ENCODE measurements at places on chromosomes 13 and 19. TPM values are rescaled to one million over a fixed set of nuclear protein-coding genes. Genes with fewer than 3 reads are reported as not detected.
A peak's percentile ranks its signal among the peaks of the same experiment; 100 is the strongest.

DNA sequence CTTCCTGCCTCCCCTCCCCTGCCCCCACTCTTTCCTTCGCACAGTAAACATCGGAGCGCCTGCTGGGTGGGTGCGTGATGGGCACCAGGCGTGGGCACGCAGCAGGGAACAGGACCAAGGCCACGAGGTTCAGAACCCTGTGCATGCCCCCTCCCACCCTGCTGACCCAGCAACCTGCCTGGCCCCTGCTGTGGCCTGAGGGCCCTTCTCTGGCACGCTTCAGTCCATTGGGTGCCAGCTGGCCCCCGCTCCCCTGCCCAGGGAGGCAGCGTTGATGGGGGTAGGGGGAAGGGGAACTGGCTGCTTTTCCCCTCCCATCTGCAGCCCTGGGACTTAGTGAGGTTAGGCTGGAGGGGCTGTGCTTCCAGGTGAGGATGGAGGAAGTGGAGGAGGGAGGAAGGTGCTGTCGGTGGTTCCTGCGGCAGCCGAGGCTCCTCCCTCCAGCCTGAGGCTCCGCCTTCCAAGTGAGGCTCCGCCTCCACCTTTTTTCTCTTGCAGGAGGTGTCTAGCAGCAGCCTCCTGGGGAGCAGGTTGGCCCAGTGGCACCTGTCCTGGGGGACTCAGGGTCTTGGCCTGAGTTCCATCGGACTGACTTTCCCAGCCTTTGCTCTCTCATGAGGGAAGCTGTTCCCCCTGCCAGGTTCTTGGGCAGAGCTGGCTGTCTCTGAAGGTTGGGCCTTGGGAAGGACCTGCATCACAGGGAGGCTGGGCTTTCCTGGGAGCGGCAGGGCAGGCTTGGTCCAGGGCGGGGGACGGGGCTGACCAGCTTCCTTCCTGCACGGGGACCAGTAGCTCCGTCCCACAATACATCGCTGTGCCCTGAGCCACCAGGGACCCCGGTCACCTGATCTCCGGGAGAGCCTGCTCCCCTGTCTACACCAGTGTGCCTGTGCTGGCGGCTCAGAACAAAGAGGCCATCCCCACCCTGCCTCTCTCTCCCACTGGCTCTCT lies 7.3 kb downstream of the PIAS4 start:
- DNase-seq: no peak

DNA sequence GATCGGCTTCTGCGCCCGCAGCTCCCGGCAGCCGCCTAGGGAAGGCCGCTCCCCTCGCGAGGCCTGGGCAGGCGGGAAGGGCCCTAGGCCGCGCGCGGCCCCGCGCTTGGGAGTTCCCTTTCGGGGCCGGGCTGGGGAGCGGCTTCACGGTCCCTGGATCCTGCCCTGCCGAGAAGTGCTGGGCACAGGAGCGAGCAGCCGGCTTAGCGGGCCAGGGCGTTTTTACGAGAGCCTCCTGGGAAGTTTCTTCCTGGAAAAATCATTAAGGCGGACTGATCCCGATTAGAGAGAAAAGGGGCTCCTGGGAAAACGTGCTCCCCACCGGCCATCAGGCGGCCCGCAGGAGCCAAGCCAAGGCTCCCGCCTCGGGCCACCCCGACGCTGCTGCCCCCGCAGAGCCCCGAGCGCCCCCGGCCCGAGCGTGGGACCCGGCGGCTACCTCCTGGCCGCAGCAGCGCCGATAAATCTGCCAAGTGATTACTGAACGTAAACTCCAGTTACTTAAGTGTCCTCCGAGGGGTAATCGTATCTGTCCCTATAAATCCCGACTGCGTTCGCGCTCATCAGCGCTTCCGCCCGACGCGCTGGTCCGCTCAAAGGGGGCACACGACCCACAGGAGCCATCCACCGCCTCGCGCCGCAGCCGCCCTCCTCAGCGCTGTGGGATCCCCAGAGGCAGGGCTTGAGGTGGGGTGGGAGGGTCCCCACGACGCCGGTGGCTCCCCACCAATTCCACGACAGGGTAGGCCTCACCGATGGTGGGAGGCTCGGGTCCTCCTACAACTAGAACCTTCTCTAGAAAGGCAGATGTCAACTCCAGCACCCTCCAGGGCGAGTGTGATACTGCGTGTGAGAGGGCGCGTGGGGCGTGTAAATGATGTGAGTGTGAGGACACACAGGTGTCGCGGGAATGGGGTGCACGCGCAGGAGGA lies 2.8 kb downstream of the ZIC5 start:
- no peak for DNase-seq

Gene GNG8
- not detected for polyA plus RNA-seq

GRCh38 chr13:76527041-76527440 lies 359.2 kb downstream of the KCTD12 start:
- DNase-seq: peak; percentile 0

DNA sequence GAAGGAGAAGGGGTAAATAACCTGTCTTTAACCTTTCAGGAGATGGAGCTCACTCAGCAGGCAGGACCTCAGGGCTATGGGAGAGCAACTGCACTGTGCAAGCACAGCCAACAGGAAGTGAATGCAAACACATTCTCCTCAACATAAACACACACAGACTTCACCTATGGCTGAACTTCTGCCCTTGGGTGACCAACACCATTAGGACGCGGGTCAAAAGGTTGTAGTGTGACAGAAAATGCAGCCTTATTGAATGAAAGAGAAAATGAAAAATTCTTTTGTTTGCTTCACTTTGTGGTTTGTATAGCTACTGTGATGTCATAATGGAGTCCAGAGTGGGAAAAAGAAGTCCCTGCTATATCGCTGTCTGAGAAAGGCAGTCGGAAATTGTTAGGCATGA lies 323.0 kb downstream of the NDFIP2 start:
- DNase-seq: no peak

GRCh38 chr13:80883545-80883944 lies 542.6 kb upstream of the SPRY2 start:
- DNase-seq: no peak

Gene LRRC4B
- 0.03 TPM for polyA plus RNA-seq

DNA sequence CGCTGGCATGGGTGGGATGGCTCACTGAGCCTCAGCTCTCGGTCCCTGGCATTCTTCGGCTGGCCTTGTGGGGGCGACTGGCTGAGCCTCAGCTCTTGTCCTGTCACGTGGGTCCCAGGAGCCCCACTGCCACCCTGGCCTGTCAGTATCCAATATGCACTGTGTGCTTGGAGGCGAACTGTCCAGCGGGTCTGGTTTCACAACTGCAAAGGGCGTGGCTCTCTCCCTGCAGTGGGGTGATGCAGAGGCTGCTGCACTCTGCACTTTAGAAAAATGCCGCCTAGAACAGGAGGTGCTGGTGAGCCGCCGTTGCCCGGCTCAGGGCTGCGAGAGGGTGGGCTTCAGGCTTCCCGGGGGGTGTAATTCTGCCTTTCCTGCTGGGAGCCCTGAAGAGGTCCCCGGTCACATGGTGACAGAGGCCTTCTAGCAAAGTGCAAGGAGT lies 17.0 kb upstream of the TMEM255B start:
- DNase-seq: peak; percentile 50

GRCh38 chr19:33432015-33432414 lies 58.5 kb downstream of the CEBPG start:
- no peak for DNase-seq

GRCh38 chr19:33938821-33939220 lies 142.2 kb downstream of the KCTD15 start:
- no peak for DNase-seq
